ENCODE measurements at places on chromosomes 2 and 18.

DNA sequence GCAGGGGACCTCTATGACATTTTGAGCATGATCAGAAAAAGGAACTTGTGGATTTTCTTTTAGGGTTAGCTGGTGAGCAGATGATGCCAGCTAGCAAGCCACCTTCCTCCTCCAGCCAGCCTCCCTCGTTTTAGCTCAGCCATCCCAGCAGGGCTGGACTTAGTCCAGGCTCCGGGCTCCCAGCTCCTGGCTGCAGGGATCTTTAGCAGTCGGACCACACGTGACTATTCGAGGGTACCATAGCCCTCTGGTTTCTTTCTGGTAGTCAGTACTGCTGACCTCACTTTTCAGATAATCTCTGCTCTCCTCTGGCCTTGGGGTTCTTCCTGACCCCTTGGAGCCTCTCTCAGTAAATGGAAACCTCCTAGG, 31.8 kb downstream of the NCK2 start:
- DNase-seq, result no peak

DNA sequence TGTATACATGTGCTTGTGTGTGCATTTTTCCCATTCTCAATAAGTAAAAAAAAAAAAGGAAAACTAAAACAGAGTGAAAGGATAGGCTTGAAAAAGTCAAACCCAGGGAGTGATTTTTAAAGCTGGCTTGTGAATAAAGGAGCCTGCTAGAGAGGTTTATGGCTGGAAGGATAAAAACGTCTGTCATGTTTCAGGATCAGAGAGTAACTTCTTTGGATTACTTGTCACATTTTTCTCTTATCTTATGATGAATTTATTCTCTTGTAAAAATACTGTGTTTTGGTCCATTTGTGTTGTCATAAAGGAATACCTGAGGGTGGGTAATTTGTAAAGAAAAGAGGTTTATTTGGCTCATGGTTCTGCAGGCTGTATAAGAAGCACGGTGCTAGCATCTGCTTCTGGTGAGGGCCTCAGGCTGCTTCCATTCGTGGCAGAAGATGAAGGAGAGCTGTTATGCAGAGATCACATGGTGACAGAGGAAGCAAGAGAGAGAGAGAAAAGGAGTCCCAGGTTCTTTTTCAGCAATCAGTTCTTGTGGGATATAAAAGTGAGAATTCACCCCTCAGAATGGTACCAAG, 89.1 kb downstream of the OSBPL6 start:
- DNase-seq, result no peak

DNA sequence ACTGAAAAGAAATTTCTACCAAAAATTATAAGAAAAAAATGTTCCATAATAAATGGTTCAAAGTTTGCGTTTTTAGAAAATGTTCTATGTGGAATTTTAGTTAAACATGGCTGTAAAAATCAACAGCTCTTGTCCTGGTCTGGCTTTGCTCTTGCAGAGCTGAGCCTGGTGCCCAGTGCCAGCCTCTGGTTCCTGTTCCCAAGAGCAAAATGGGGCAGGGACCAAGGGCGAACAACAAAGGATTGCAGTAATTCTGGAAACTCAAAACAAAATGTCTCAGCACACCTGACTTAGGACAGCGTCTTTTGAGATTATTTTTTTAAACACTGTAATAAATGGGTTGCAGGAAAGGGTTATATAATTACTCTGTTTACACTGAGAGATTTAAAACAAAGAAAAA, 174.7 kb downstream of the ANAPC1 start:
- no peak for DNase-seq

DNA sequence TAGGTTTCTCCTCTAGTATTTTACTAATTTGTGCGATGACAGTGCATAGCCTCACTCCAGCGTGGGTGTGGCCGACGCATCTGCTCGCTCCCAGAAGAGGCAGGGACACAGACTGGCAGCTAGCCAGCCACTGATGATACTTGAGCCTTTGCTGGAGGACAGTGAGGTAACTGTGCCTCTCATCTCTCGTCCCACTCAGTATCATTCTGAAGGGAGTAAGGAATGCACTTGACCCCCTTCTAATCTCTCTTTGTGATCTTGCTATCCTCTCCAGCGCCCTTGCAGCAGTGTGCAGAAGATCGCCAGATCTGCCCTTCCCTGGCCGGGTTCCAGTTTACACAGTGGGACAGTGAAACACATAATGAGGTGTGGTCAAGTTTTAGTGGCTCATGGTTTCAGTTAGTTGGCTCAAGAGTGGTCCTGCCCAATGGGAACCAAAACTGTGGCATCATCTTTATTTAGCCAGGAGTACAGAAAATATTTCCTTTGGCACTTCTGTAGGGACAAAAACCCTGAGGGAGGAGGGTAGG, 17.5 kb downstream of the NCAPH start:
- no peak for DNase-seq

GRCh38 chr2:206971805-206972204, 32.5 kb downstream of the CPO start:
- DNase-seq, result no peak

DNA sequence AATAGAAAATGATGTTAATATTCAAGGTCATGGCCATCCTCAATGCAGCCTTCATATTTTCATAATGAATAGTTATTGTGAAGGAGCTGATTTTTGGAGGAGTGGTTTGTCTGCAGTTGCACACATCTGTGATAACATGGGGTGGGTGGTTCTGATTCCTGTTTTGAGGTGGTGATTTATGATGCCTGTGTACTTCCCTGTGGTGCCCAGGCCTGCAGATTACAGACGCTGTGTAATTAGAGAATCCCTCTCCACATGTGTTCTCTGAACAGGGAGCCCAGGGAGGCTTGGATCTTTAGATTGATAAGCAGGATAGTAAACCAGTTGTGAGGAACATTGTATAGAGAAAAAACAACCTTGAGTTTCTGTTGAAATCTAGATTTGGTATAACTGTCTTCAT, 117.5 kb downstream of the AGAP1 start:
- no peak for DNase-seq

DNA sequence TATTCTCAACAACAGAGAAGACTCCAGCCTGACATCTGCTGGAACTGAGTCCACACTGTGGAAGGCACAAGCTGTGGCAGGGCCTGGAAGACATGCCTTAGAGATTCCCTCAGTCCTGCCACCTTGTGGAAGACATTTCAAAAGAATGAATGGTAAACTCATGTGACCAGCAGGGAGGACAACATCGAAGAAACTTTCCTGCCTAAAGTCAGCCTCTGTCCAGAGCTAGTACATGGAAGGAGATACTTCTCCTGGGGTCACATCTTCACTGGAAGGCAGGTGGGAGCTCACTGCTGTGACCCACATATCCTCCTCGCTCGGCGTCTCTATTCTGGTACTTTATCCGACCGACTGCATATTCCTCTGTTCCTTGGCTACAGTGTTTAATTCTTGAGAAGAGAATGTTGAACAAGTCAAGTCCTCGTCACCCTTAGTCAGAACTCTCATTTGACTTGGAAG, 59.5 kb downstream of the PUM2 start:
- no peak for DNase-seq

GRCh38 chr2:197958592-197959150, 154.3 kb downstream of the PLCL1 start:
- no peak for DNase-seq

DNA sequence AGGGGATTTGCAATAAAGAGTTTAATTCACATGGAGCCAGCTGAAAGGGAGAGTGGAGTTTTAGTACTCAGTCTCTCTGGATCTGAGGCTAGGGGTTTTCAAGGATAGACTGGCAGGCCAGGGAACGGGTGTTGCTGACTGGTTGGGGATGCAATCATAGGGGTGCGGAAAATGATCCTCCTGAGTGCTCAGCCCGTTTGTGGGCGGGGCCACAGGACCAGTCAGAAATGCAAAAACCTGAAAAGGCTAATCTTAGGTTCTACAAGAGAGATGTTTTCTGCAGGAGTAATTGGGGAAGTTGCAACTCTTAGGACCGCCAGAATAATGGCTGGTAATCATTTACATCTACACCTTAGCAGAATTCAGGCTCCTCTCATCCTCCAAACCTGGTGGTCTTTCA, 2.5 kb downstream of the NFU1 start:
- no peak for DNase-seq

- DNase-seq, result peak; percentile 19
Observed at GRCh38 chr2:46315103-46315890, 18.1 kb downstream of the EPAS1 start.

DNA sequence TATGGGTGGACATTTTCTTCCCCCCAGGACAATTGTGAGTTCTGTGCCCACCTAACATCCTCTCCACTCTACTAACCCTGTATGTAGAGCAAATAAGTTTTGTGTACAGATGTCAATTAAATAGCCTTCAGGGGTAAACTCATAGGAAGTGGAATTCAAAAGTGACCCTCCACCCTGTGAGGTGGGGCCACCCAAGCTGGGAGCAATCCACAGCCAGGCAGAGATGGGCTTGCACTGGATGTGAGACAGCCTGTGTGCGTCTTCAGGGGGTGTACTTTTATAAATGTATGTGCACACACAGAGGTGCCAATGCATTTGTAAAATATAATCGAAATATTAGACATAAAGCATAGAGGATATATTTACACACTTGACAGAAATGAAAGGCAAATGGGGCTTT, 33.1 kb upstream of the ATP6V1B1 start:
- no peak for DNase-seq

GRCh38 chr2:217935901-217936684, 66.7 kb downstream of the TNS1 start:
- DNase-seq, result no peak

DNA sequence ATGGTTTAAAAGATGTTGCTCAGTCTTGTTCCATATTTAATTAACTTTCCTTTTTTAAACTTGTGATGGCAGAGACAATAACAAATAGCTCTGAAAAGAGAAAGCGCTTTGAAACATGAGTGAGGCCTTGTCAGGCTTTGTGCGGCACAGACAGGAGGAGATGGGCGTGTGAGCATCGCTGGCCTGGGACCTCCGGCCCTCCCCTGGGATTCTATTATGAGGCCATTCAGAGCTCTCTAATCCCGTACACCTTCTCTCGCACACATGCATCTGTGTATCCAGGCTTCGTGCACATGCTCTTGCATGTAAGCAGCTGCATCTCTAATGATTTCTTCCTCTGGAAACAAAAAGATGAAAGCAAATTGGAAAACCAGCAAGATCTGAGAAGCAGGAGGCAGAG, 313.7 kb downstream of the ZNF521 start:
- DNase-seq, result no peak

- no peak for DNase-seq
Observed at GRCh38 chr2:26566081-26566375, 75.1 kb downstream of the CIB4 start.

DNA sequence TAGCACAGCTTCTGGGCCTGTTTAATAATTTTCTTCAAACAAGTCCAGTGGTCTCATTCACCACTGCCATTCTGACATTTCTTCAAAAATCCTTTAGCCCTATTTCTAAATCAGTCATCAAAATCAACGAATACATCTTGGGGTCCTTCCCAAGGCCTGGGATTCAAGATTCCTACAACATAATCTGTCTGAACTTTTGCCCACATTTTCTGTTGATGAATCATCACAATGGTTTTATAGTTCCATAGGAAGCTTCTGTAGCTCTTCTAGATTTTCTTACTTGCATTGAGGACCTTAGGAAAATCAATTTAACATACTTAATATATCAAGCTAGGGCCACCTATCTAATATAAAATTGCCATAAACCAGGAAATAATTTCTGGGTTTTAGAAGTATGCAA, 811.8 kb upstream of the ACVR2A start:
- DNase-seq, result no peak

GRCh38 chr2:197992482-197993133, 188.2 kb downstream of the PLCL1 start:
- no peak for DNase-seq

Measured in activated CD4-positive, alpha-beta T cell treated with anti-CD3 and anti-CD28 coated beads, Interleukin-2, amount 50 U/mL, for 48 hours (primary cell).